Aorta (tissue), 5 donors: ENCODE measurements at places on chromosomes 4 and X. TPM values are rescaled to one million over a fixed set of nuclear protein-coding genes. Genes with fewer than 3 reads are reported as not detected.

The ANXA10 gene
- polyA plus RNA-seq, result 0.82 TPM

The RELL1 gene
- polyA plus RNA-seq, result 1.4 TPM

The SPANXN4 gene
- not detected for polyA plus RNA-seq

The FRAS1 gene
- not detected for polyA plus RNA-seq

The TMEM31 gene
- polyA plus RNA-seq, result not detected
